ENCODE measurements at places on chromosomes 3 and 15.
A peak's percentile ranks its signal among the peaks of the same experiment; 100 is the strongest.

DNA sequence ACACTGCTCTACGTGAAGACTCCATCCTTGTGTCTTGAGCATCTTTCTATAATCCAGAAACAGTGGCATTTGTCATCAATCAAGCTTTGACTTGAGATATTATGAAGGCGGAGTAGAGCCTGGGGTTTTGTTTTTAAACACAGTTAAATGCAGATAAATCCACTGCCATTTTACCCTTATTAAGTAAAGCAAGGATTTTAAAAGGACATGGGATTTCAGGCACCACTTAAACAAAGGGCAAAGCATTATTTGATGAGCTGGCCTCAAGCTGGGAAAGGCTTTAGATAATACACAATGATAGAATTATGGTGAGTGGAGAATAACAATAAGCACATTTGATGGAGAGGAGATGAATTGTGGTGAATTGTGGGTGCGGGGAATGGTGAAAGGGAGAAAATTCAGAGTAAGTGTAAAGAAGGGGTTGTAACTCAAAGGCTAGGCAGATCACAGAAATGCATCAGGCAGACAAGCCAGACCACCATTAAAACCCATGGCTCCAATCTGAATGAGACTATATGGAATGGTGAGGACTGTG is 54.9 kb upstream of the GLCE start:
- DNase-seq = no peak

DNA sequence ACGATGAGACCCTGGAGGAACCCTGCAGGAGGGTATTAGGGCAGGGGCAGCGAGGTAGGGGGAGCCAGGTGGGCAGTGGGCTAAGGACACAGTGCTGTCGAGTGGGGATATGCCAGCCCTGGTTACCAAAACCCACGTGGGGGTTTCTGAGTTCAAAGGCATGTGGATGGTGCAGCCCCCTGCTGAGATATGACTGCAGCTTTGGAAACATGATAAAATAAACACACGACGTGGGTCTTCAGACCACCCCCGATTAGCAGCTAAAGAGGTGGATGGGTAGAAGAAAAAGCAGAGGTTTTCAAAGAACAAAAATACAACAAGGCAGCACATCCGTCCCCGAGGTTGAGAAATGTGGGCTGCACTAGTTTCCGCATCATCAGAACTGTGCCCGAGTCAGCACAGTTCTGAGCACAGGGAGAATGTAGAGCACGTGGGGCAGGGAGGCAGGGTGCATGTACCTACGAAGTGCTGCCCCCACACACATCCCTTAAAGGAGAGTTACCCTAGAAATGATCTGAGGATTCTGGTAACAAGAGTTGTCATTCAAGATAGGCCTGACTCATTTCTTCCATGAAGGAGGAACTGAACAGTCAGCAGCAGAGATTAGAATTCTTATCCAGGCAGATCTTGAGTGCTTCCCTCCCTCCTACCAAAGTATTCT is 121.3 kb downstream of the RPLP1 start:
- peak; percentile 1 for DNase-seq

- DNase-seq = no peak
Observed at GRCh38 chr15:59266028-59266427, 59.4 kb downstream of the LDHAL6B start.

DNA sequence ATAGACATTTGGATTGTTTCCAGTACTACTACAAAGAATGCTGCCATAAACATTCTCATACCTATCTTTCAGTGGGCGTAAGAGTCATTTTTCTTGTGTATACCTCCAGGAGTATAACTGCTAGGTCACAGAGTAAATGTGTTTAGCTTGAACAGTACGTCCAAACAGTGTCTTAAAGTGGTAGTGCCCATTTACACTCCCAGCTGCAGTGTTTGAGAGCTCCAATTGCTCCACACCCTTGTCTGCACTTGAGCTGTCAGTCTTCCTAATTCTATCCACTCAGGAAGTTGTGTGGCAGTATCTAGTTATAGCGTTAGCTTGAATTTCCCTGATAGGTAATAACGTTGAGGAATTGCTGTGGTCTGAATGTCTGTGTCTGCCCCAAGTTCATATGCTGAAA is 404.7 kb upstream of the PPP2R3A start:
- no peak for DNase-seq

DNA sequence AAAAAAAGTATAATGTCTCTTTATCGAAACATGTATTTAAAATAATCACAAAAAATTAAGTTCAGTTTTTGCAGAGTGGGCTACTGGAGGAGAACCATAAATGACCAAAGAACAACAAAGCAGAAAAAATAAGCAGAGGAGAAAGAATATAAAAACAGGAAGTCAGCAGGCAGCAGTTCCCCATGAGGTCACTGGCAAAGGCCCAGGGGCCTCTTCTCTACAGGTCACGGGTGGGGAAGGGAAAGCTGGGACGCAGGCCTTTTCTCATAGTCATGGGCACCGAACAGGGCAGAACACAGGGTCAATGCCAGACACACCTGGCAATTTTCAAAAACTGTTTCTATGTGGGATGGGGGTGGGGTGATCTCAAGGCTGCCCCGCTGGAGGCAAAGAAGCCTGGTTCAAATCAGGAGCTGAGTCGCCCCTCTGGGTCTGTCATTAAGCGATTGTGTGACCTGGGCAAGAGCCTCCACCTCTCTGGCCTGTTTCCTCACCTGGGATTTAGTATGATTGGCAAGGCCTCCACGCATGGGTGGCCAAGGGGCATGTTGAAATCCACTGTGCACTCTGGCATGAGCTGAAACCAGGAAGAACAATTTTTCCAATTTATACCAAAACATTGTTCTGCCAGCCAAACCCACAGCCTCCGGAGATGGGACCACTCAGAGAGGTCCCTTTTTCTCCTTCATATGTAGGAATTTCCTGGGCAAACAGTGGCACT is 43.8 kb upstream of the UACA start:
- DNase-seq = no peak
